ENCODE measurements at places on chromosomes 12 and 14.

- no peak for DNase-seq
Observed at GRCh38 chr12:53235742-53236442, 3.9 kb upstream of the RARG start.

GRCh38 chr14:77961847-77962580 lies 162.1 kb downstream of the ADCK1 start:
- DNase-seq: no peak

GRCh38 chr12:79455286-79455685 lies 235.5 kb downstream of the PAWR start:
- DNase-seq: no peak

- no peak for DNase-seq
Observed at GRCh38 chr14:102891111-102891510, 31.4 kb upstream of the AMN start.

DNA sequence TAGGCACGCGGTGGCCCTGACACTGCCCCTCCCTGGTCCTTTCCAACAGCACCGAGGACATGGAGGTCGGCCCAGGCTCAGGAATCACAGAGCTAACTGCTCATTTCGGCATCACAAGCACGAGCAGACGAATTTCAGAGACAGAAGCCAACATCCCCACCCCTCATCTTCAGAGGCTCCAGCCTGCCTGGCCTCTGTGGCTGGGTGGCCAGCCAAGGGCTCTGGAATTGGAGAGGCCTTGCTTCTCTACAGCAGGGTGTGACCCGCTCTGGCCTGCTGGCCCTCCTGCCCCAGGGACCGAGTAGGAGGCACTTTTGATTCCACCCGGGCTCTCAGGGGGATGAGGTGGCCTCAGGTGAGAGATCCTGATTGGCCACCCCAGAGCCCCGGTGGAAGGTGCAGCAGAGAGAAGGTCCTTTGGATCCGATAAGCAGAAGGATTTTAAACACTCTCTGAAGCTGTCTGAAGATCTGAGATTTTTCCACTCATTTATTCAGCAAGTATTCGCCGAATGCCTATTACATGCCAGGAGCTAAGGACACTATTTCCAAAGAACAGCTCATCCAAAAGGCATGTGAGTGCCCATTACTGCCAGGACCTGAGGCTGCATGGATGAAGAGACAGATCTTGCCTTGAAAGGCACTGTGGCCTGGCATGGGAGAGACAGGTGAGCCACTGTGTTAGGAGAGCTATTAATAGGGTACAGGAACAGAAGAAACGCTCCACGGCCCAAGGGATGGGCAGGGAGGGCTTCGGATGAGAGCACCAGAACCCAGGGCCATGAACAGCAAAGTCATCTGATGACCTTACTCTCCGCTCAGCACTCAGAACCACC lies 10.2 kb downstream of the BAG5 start:
- no peak for DNase-seq

- no peak for DNase-seq
Observed at GRCh38 chr12:19539836-19540235, 100.5 kb downstream of the AEBP2 start.

DNA sequence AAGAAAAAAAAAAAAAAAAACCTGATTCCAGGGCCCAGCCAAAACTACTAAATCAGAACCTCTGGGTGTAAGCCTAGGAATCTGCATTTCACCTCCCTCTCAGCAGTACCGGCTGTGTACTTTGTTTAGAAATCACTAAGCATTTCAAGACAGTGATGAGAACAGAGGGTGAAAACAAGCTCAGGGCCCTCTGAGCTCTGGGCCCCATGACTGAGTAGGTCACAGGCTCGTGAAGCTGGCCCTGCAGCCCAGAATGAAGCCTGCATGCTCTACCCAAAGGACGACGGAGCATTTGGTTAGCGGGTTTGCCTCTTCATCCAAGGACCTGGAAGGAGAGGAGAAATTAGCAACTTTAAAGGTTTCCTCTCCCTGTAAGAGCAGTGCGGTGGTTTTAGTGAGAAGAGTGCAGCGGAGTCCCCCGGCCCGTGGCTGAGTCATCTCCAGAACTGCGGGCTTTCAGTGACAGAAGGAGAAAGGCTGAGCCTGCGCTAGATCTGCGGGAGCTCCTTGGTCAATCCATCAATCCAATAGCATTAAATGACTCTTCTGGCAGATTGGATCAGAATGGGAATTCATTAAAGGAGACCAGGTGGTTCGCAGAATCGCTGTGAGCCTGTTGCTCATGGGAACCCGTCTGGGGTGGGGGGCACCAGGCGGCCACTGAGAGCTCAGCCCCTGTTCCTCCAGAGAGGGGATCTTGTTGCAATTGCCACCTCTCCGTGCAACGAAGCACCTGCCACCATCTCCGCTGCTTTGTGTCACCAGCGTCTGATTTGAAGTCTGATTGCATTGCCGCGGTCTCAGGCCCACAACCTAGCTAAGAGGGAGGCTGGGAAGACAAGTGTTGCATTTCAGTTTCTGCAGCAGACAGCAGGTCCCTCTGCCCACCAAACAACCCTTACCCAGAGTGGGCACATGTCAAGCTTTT lies 7.3 kb downstream of the IL31 start:
- DNase-seq: no peak

Measured in stimulated activated CD4-positive, alpha-beta T cell treated with anti-CD3 and anti-CD28 coated beads, Interleukin-1b, Interleukin-23, amount 100 ng/mL, for 4 hours (primary cell).